ENCODE measurements at places on chromosomes 12 and 14.

DNA sequence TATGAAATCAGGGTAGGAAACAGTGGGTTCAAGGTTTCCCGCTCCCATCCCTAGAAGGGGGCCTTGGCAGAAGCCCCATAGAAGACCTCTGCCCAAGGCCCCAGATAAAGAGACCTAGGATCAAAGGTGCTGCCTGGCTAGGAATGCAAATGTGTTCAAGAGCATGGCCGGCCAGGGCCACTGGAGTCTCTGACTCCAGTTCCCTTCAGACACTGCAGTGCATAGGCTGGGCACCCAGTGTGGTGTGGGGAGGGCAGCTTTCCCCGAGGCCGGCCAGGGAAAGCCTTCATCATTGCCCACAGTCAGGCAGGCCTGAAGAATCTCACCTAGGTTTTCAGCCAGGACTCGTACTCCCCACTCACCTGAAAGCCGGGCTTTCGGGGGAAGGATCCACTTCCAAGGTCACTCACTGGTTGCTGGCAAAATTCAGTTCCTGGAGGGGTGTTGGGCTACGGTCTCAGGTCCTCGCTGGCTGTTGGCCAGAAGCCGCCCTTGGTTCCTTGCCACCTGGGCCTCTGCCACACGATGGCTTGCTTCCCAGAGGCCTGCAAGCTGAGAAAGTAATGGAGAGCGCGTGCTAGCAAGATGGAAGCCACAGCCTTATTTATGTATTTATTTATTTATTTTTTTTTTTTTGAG lies 9.7 kb upstream of the PEBP1 start:
- no peak for DNase-seq

GRCh38 chr12:69329669-69330428 lies 18.3 kb upstream of the LYZ start:
- no peak for DNase-seq

- DNase-seq = no peak
Measured at GRCh38 chr12:19322376-19322775, 116.9 kb upstream of the AEBP2 start.

DNA sequence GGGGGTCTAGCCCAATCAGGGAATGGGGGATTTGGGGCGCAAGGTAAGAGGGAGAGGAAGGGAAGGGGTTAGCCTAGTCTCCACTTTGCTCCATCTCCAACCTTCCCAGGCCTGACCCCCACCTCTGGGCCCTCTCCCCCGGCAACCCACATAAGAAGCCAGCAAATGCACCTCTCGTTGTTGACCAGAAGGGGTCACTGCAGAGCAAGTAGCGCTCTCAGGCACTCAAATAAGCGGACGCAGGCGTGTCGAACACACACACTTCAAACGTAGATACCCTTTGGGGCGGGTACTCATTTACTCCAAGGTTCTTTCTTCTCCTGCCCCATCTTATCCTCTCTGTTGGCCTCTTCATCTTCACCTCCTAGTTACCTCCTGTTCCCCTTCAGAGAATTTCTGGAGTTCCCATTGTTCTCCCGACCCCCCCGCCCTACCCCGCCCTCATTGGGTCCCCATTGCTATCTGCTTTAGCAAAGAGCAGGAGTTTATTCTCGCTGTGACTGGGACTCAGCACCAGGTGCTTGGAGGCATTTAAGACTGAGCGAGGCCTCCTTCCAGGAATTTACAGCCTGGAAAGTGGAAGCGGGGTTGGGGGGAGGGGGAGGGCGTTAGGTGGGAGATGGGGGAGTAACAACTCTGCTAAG lies 1.5 kb upstream of the SRRM4 start:
- DNase-seq = peak; percentile 77

DNA sequence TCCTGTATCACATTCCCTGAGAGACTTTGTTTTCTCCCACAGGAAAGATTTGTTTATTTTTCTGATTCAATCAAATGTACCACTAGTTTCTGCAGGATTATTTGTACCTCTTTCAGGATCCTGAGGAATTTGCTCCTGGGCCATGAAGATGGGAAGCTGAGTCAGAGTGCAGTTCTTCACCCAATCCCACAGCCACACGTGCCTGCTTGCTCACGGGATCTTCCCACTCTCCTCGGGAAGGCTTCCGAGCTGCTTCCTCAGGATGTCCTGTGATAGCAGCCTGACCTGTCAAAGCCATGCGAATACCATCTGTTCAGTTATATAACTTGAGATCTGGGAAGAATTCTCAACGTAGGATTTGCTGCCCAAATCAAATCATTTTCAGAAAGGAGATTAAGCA lies 41.8 kb upstream of the HIF1A start:
- DNase-seq = no peak

DNA sequence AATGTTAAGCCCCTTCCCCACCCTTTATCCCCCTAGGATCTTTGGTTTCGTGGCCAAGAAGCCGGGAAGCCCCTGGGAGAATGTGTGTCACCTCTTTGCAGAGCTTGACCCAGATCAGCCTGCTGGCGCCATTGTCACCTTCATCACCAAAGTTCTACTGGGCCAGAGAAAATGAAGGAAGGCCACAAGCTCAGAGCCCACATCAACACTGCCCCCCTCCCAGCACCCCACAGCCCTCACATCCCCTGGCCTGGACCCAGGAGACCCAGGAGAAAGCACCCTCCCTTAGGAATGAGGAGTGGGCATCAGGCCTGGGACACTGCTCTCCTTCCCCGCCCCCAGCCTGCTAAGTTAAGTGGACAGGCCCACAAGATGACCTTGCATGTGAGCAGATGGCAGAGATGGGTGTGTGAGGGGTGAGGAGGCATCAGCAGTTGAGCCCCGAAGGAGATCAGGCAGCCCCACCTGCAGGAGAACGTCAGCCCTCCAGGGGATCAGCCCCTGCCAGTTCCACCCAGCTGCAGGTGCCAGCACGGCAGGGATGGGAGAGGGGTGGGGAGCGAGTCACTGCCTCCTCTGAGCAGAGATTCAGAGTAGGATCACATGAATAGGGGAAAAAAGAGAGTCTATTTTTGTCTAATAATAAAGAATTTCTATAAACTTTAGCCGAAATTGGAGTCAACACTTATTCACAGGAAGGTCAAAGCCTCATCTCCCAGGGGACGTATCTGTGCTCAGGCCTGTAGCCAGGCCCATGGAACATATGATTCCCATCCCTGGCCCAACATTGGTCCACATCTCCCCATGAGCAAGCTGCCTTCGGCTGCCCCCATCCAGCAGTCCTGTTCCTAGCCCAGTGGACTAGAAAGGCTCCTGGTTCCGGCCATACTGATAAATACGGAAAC lies 14.1 kb downstream of the TNS2 start:
- no peak for DNase-seq

DNA sequence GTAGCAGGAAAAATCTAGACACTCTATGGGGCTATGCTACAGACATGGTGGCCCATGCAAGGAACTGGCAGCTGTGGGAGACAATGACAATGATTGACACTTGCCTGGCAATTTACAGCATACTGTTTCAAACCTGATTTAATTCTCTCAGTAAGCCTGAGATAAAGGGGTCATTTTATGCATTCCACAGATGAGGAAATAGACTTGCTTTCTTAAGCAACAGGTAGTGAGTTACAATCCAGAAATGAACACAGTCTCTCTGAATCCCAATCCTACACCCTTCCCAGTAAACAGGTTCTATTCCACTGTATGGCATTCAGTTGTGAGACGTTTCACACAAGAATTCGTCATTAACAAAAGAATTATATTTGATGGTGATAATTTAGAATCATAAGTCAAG lies 15.5 kb upstream of the PCNX1 start:
- no peak for DNase-seq

GRCh38 chr12:11943919-11944700 lies 126.6 kb upstream of the BCL2L14 start:
- DNase-seq = no peak
